ENCODE measurements at places on chromosomes 3 and 15. TPM values are rescaled to one million over a fixed set of nuclear protein-coding genes. Genes with fewer than 3 reads are reported as not detected.
A peak's percentile ranks its signal among the peaks of the same experiment; 100 is the strongest.

- peaks cover 2% of the 10 kb centered on the region for H3K4me1 ChIP-seq
- no peak for DNase-seq
- peaks cover 3% of the 10 kb centered on the region for H3K36me3 ChIP-seq
- no peaks in the 10 kb centered on the region for H3K27me3 ChIP-seq
- no peak overlapping the region for H3K27ac ChIP-seq
Observed at GRCh38 chr3:125442506-125442905, 67.4 kb upstream of the ZNF148 start.

DNA sequence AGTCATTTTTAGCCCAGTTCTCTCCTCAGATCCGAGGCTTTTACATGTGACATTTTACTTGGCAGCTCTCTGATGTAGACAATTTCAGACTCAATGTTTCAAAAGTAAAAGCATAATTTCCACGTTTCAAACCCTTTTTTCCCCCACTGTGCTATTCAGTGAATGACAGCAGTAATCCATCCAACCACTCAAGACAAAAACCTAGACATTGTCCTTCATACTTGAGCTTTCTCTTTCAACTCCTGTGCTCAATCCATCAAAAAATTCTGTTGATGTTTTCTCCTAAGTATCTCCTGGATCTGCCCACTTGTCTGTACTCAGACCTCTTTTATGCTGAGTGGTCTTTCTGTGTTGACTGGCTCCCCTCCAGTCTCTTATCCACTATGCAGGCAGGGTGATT, 214.7 kb downstream of the CHL1 start:
- no peak for DNase-seq
- H3K27me3 ChIP-seq = 0 out of 2 replicates have a peak, but pooled peaks cover 2% of the 10 kb centered on the region
- H3K4me3 ChIP-seq = no peak overlapping the region
- no peaks in the 10 kb centered on the region for H3K4me1 ChIP-seq
- no peaks in the 10 kb centered on the region for H3K36me3 ChIP-seq
- no peak overlapping the region for H3K27ac ChIP-seq

The PDZRN3 gene
- 22.4 TPM for total RNA-seq

GRCh38 chr3:161990036-161990435, 493.4 kb downstream of the OTOL1 start:
- H3K36me3 ChIP-seq = no peaks in the 10 kb centered on the region
- DNase-seq = no peak
- no peaks in the 10 kb centered on the region for H3K4me1 ChIP-seq
- no peak overlapping the region for H3K27ac ChIP-seq
- no peaks in the 10 kb centered on the region for H3K27me3 ChIP-seq
- H3K4me3 ChIP-seq = no peak overlapping the region

- no peaks in the 10 kb centered on the region for H3K27me3 ChIP-seq
- peak; percentile 66 for DNase-seq
- no peak overlapping the region for H3K4me3 ChIP-seq
- H3K27ac ChIP-seq = no peak overlapping the region
- H3K36me3 ChIP-seq = no peaks in the 10 kb centered on the region
- H3K4me1 ChIP-seq = no peaks in the 10 kb centered on the region
Observed at GRCh38 chr3:37546876-37547275, 314.8 kb upstream of the CTDSPL start.

The PTX3 gene
- total RNA-seq = not detected

The MYH15 gene
- 0.18 TPM for total RNA-seq

The ECE2 gene
- 0.15 TPM for total RNA-seq

GRCh38 chr3:46860017-46860809, 3.0 kb downstream of the MYL3 start:
- DNase-seq = peak; percentile 75
- H3K36me3 ChIP-seq = no peaks in the 10 kb centered on the region

DNA sequence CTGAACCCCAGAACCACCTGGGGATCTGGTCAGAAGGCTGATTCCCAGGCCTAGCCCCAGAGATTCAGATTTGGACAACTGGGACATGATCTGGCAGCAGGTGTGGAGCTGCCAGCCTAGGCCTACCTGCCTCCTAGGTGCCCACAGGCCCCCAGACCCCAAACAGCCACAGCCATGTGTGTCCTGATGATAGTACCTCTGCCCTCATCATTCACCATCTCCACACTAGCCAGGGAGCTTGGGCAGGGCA, 34.7 kb downstream of the HMCES start:
- DNase-seq = no peak
- H3K4me1 ChIP-seq = peaks cover 62% of the 10 kb centered on the region
- H3K27me3 ChIP-seq = no peaks in the 10 kb centered on the region
- H3K27ac ChIP-seq = peak overlapping the region; percentile 94
- peak overlapping the region; percentile 90 for H3K4me3 ChIP-seq
- peaks cover 4% of the 10 kb centered on the region for H3K36me3 ChIP-seq

The ANXA2 gene
- 6.7 TPM for total RNA-seq

DNA sequence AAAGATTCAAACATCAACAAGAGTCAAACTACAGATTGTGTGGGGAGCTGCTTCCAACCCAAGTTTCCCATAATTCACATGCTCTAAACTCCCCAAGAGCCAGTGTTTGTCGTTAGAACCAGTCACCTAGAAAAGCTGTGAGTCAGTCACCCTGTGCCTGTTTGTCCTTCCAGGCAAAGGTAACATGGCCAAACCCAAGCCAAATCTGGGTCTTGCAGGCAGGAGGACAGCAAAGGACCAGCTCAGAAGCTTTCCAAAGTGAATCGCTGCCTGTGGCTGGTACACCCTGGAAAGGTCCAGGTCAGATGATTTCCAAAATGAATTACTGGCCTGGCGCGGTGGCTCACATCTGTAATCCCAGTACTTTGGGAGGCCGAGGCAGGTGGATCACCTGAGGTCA, 251.5 kb downstream of the FAM43A start:
- H3K27me3 ChIP-seq = peaks cover 5% of the 10 kb centered on the region
- H3K4me1 ChIP-seq = peaks cover 10% of the 10 kb centered on the region
- H3K27ac ChIP-seq = no peak overlapping the region

DNA sequence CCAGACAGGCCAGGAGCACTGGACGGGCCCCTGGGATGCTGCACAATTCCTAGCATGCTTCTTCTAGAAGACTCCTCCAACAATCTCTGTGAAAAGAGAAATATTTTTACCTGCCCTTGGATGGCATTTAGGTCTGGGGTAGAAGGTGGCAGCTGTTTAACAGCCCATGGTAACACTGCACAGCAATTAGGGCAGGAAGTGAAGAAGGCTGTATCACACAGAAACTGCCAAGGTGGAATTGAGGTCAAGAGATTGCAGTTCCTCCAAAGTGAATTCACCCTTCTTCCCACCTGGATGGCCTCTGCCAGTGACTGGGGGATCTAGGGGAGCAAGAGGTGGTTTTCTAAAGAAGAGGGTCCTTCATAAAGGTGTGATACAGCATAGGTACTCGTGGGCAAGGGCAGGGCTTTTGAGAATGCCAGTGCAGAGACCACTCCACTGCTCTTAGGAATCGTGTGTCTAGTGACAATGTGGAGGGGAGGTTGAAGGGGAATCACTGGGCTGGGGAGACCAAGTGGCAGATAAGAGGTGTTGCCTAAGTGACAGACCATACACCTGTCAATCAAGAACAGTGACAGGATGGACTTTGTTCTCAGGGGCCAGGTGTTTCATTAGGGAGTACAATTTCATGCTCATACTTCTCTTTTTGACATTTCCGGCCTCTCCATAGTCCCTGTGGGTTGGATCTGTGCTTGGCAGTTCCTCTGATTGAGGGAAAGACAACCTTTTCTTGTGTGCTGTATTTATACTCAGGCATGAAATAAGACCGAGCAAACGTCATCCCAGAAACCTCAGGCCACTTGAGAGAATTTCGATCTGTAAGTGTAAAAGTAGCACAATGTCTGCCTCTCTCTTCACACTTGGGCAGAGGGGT, 83.5 kb upstream of the BCL6 start:
- H3K36me3 ChIP-seq = no peaks in the 10 kb centered on the region
- peaks cover 23% of the 10 kb centered on the region for H3K4me1 ChIP-seq
- peak; percentile 78 for DNase-seq
- H3K27me3 ChIP-seq = no peaks in the 10 kb centered on the region

- H3K36me3 ChIP-seq = no peaks in the 10 kb centered on the region
- no peak overlapping the region for H3K27ac ChIP-seq
- H3K4me1 ChIP-seq = no peaks in the 10 kb centered on the region
Observed at GRCh38 chr15:101610611-101611000, 41.6 kb downstream of the TM2D3 start.

GRCh38 chr3:36244728-36245127, 135.6 kb upstream of the STAC start:
- no peak for DNase-seq
- no peaks in the 10 kb centered on the region for H3K27me3 ChIP-seq
- no peaks in the 10 kb centered on the region for H3K4me1 ChIP-seq
- H3K4me3 ChIP-seq = no peak overlapping the region

- no peaks in the 10 kb centered on the region for H3K36me3 ChIP-seq
- no peaks in the 10 kb centered on the region for H3K27me3 ChIP-seq
- H3K4me3 ChIP-seq = no peak overlapping the region
- no peak for DNase-seq
- H3K4me1 ChIP-seq = peaks cover 65% of the 10 kb centered on the region
Observed at GRCh38 chr3:129686941-129687340, 80.5 kb upstream of the PLXND1 start.

The RTP3 gene
- total RNA-seq = not detected

GRCh38 chr3:160981217-160981938, 123.8 kb downstream of the B3GALNT1 start:
- no peaks in the 10 kb centered on the region for H3K36me3 ChIP-seq
- H3K27me3 ChIP-seq = no peaks in the 10 kb centered on the region
- DNase-seq = no peak
- H3K27ac ChIP-seq = no peak overlapping the region
- H3K4me3 ChIP-seq = no peak overlapping the region

- H3K27me3 ChIP-seq = no peaks in the 10 kb centered on the region
- no peaks in the 10 kb centered on the region for H3K4me1 ChIP-seq
- no peaks in the 10 kb centered on the region for H3K36me3 ChIP-seq
- no peak overlapping the region for H3K4me3 ChIP-seq
- no peak for DNase-seq
Observed at GRCh38 chr3:2096216-2096615, 2.5 kb upstream of the CNTN4 start.

The ITGA11 gene
- not detected for total RNA-seq

- no peaks in the 10 kb centered on the region for H3K27me3 ChIP-seq
- H3K4me3 ChIP-seq = no peak overlapping the region
- no peak for DNase-seq
- H3K27ac ChIP-seq = no peak overlapping the region
- no peaks in the 10 kb centered on the region for H3K36me3 ChIP-seq
Observed at GRCh38 chr15:90912770-90913075, 9.6 kb downstream of the MAN2A2 start.

The SLC22A14 gene
- not detected for total RNA-seq

The CNTN3 gene
- total RNA-seq = not detected
